Activated naive CD8-positive, alpha-beta T cell treated with anti-CD3 and anti-CD28 coated beads for 36 hours (primary cell): ENCODE measurements at places on chromosomes 4 and X. TPM values are rescaled to one million over a fixed set of nuclear protein-coding genes. Genes with fewer than 3 reads are reported as not detected.

Gene GYG2
- not detected for total RNA-seq

Gene TBC1D25
- total RNA-seq: 12.9 TPM

Gene TCEAL2
- 0.39 TPM for total RNA-seq

Gene FOXR2
- total RNA-seq: not detected

Gene CT45A5
- total RNA-seq: not detected

DNA sequence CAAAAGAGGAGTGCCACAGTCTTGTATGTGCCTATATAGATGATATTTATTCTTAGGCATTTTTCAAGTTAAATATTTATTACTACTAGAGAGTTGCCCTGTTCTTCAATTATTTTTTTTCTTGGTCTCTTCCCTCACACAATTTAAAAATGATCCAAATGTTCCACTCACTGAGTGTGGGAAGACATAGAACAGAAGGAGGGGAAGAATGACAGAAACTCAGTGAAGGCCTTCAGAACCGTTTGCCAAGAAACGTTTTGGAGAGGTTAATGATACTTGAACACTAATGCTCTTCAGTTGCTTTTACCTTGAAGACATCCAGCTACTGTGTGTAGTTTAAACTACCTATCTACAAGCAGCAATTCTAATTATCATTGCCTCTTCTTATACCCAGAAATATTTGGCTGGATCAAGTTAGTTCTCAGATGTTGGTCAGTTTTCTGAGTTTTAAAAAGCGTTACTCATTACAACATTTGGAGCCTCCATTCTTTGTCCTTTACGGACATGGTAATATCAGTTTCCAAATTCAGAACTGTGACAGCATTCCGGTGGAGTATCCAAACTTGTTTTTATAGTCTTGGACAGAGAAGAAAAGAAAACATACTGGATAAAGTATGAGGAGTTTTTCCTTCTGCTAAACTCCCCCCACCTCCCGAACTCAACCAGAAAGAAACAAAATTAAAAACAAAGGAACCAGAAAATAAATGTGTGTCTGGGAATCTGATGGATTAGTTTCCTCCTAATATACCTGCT, 389.7 kb downstream of the SPRY1 start:
- H3K27ac ChIP-seq: no peak overlapping the region
- no peaks in the 10 kb centered on the region for H3K4me1 ChIP-seq
- H3K4me3 ChIP-seq: no peak overlapping the region
- DNase-seq: no peak
- H3K27me3 ChIP-seq: no peaks in the 10 kb centered on the region

DNA sequence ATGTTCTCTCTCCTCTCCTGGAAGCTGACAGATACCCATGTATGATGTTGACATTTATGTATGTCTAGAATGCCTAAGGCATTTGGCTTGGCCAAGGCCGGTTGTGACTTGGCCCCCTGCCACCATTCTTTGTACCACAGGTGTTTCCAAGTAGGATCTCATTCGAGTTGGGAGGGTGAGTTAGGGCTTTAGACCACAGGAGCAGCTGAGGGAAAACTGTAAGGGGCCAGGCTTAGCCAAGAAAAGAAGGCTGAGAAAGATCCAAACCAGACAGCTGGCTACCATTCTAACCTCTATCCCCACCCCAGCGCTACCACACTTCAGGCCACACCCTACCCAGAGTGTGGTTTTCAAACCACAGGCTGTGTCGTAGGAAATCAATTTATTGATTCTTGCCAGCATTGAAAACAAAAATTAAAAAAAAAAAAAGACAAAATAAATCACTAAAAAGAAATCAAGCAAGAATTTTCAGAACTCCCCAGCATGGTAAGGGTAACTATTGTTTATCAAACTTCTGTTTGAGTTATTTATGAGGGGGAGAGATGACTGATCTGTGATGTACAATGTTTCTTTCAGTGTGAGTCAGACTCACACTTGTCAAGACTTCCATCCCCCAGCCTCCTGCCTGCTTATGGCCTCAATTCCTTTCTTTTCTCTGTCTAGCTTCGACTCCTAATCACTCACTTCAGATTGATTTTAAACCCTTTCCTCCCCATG, 9.9 kb downstream of the TMSB4X start:
- peak; percentile 55 for DNase-seq
- H3K36me3 ChIP-seq: peaks cover 6% of the 10 kb centered on the region
- peak overlapping the region; percentile 63 for H3K4me3 ChIP-seq
- peaks cover 62% of the 10 kb centered on the region for H3K4me1 ChIP-seq
- H3K27me3 ChIP-seq: peaks cover 4% of the 10 kb centered on the region

DNA sequence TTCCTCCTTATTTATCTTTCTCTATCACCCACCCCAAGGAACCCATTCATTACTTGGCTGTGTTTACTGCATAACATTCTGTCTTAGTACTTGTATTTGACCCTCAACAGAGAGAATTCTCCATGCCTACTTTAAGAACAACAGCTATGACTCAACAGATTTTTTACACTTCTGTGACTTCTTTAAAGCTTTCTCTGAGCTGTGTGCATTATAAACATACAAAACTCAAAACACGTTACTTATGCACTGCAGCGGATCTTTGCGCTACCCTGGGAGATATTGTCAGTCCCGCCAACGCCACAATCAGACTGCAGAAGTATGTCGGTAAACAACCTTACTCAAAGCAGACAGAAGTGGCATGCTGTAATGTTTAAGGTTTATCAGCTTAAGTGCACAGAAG, 35.1 kb downstream of the PRKX start:
- H3K36me3 ChIP-seq: peaks cover 11% of the 10 kb centered on the region
- no peak for DNase-seq
- peaks cover 6% of the 10 kb centered on the region for H3K4me1 ChIP-seq
- no peaks in the 10 kb centered on the region for H3K27me3 ChIP-seq

- DNase-seq: no peak
- H3K36me3 ChIP-seq: no peaks in the 10 kb centered on the region
- no peaks in the 10 kb centered on the region for H3K27me3 ChIP-seq
- H3K4me1 ChIP-seq: peaks cover 5% of the 10 kb centered on the region
- no peak overlapping the region for H3K4me3 ChIP-seq
- H3K27ac ChIP-seq: no peak overlapping the region
Measured at GRCh38 chr4:180280726-180281297, 1962.4 kb upstream of the TENM3 start.

DNA sequence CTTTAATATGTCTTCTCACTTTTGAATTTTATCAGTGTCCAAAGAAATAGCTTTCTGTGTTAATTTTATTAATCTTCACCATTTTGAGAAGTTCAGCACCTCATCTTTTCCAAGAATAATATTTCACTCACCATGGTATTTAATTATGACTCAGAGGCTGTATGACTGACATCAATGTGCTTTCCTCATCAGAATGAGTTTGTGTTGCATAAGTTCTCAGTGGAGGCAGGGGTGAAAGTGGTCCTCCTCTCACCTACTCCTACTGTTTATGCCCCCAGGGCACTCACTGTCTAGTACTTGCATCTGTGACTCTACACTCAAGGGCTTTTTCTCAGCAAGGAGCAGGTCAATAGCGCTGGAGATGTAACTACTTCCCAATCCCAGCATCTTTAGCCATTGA, 905.3 kb upstream of the INTU start:
- no peaks in the 10 kb centered on the region for H3K4me1 ChIP-seq
- H3K27ac ChIP-seq: no peak overlapping the region
- no peak for DNase-seq
- H3K27me3 ChIP-seq: no peaks in the 10 kb centered on the region
- H3K36me3 ChIP-seq: no peaks in the 10 kb centered on the region
- no peak overlapping the region for H3K4me3 ChIP-seq

- H3K36me3 ChIP-seq: no peaks in the 10 kb centered on the region
- H3K27ac ChIP-seq: no peak overlapping the region
- peaks cover 2% of the 10 kb centered on the region for H3K4me1 ChIP-seq
- H3K27me3 ChIP-seq: no peaks in the 10 kb centered on the region
Measured at GRCh38 chr4:82774711-82775171, 23.9 kb downstream of the SCD5 start.

GRCh38 chrX:28876408-28876807, 289.2 kb downstream of the IL1RAPL1 start:
- H3K27me3 ChIP-seq: no peaks in the 10 kb centered on the region
- H3K27ac ChIP-seq: no peak overlapping the region
- no peak for DNase-seq
- no peaks in the 10 kb centered on the region for H3K36me3 ChIP-seq

GRCh38 chr4:71107726-71108125, 114.3 kb downstream of the DCK start:
- no peak for DNase-seq
- peak overlapping the region; percentile 34 for H3K27ac ChIP-seq
- H3K4me3 ChIP-seq: no peak overlapping the region
- H3K36me3 ChIP-seq: no peaks in the 10 kb centered on the region

DNA sequence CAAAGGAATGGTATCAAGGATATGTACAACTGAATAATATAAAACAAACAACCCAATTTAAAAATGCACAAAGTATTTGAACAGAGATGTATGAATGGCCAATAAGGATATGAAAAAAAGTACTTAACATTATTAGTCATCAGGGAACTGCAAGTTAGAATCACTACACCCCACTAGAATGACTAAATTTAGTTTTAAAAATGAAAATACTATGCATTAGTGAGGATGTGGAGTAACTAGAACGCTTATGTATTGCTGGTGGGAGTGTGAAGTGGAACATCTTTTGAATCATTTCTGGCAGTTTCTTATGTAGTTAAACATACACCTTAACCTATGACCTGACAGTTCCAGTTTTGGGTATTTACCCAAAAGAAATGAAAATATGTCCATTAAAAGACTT, 13.0 kb upstream of the SLC16A2 start:
- no peak overlapping the region for H3K27ac ChIP-seq
- H3K4me3 ChIP-seq: no peak overlapping the region
- H3K27me3 ChIP-seq: no peaks in the 10 kb centered on the region
- H3K36me3 ChIP-seq: no peaks in the 10 kb centered on the region
